ENCODE measurements at places on chromosomes 1 and 21.

- H3K27ac ChIP-seq = no peak overlapping the region
- no peaks in the 10 kb centered on the region for H3K36me3 ChIP-seq
- no peaks in the 10 kb centered on the region for H3K27me3 ChIP-seq
- no peak for DNase-seq
- H3K4me3 ChIP-seq = no peak overlapping the region
These were observed 5.8 kb upstream of the ZBTB17 start for GRCh38 chr1:15981679-15982078.

DNA sequence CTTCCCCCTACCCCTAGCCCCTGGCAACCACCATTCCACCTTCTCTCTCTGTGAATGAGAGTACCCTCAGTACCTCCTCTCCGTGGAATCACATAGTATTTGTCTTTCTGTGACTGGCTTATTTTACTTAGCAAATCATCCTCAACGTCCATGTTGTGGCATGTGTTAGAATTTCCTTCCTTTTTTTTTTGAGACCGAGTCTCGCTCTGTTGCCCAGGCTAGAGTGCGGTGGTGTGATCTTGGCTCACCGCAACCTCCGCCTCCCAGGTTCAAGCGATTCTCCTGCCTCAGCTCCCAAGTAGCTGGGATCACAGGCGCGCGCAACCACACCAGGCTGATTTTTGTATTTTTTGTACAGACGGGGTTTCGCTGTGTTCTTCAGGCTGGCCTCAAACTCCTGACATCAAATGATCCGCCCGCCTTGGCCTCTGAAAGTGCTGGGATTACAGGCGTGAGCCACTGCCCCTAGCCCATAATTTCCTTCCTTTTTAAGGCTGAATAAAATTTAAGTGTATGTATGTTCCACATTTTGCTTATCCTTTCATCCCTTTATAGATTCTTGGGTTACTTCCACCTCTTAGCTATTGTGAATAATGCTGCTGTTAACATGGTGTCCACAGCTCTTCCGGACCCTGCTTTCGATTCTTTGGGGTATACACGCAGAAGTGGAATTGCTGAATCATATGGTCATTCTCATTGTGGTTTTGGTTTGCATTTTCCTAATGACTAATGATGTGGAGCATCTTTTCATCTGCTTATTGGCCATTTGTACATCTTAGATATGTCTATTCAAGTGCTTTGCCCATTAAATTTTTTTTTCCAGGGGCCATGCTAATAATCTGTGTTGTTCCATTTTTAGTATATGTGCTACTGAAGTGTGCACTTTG, 32.3 kb downstream of the ERRFI1 start:
- H3K36me3 ChIP-seq = no peaks in the 10 kb centered on the region
- no peaks in the 10 kb centered on the region for H3K4me1 ChIP-seq

GRCh38 chr1:181135437-181135731, 46.9 kb downstream of the IER5 start:
- peaks cover 19% of the 10 kb centered on the region for H3K4me1 ChIP-seq
- no peak for DNase-seq
- H3K27ac ChIP-seq = no peak overlapping the region
- no peaks in the 10 kb centered on the region for H3K27me3 ChIP-seq
- H3K4me3 ChIP-seq = peak overlapping the region; percentile 28

DNA sequence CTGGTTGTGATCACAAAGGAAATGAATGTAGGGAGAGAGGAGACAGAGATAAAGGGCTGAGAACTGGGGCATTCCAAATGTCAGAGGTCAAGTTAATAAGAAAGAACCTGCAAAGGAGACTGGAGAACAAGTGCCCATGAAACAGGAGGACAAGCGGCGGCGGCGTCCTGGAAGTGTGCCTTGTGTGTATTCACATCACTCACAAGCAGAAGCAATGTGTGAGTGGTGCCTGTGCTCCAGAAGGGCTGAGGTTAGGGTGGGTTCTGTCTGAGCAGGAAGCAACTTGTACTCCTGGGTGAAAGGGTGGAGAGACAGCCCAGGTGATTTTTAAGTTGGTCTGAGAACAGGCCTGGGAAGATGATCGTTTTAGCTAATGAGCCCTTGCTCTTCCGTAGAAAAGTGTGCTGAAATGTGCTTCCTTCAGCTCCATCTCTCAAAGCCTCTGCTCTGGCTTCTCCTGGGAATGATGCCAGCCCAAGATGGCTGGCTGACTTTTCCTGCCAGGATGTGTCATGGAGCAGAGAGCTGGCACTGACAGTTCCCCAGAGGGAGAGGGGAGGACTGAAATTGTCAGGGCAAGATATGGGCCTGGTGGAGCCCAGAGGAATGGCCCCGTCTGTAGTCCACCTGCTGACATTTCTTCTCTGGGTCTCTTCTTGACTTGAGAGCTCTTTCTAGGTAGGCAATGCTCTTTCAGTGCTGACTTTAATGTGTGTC, 25.1 kb upstream of the PLEKHA6 start:
- no peaks in the 10 kb centered on the region for H3K27me3 ChIP-seq
- no peak overlapping the region for H3K27ac ChIP-seq
- H3K4me1 ChIP-seq = peaks cover 2% of the 10 kb centered on the region
- H3K36me3 ChIP-seq = no peaks in the 10 kb centered on the region
- no peak for DNase-seq

DNA sequence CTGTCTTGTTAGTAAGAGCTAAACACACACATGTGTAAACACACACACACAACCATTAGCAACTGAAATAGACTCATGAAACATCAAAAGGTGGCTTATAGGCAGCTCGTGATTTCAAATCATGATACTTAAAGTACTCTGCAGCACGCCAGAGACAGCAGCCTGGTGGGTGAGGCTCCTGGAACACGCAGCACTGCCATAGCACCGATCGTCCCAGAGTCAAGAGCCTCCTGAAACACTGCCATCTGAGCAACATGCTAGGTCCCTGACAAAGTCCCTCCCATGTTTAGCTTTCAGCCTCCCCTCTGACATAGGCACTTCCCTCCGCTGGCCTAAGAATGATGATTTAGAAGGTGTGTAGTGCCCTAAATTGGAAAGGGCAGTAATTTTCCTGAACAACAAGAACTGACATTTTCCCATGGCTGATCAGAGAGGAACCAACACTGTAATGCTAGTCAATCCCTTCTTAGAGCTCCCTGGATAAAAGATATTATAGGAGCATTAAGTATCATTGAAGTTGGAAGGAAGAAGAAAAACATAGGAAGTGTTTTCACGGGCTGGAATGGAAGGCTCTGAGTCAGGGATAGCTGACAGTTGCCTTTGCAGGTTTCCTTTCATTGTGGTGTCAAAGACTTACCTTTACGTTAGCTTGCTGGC, 14.1 kb upstream of the DPT start:
- no peaks in the 10 kb centered on the region for H3K4me1 ChIP-seq
- H3K27me3 ChIP-seq = peaks cover 3% of the 10 kb centered on the region
- no peaks in the 10 kb centered on the region for H3K36me3 ChIP-seq
- no peak overlapping the region for H3K4me3 ChIP-seq

DNA sequence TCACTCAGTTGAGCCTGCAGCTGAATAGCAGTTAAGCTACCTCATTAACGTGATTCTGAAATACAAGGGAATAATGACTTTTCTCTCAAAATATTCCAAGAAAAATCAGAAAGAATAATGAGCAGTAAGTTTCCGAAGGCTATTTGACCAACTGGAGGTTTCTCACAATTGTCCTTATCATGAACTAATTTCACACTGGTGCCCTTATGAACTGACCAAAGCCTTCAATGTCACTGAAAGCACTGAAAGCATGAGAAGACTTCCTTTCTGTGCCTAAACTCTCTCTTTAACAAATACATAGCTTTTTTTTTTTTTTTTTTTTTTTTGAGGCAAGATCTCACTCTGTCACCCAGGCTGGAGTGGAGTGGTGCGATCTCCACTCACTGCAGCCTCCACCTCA, 18.8 kb downstream of the EIF4G3 start:
- H3K4me1 ChIP-seq = peaks cover 9% of the 10 kb centered on the region
- H3K27ac ChIP-seq = no peak overlapping the region
- no peaks in the 10 kb centered on the region for H3K27me3 ChIP-seq
- no peak for DNase-seq

GRCh38 chr1:156140879-156141707, 12.3 kb upstream of the SEMA4A start:
- H3K4me1 ChIP-seq = peaks cover 4% of the 10 kb centered on the region
- no peak for DNase-seq
- no peak overlapping the region for H3K4me3 ChIP-seq
- no peaks in the 10 kb centered on the region for H3K36me3 ChIP-seq
- H3K27ac ChIP-seq = no peak overlapping the region

DNA sequence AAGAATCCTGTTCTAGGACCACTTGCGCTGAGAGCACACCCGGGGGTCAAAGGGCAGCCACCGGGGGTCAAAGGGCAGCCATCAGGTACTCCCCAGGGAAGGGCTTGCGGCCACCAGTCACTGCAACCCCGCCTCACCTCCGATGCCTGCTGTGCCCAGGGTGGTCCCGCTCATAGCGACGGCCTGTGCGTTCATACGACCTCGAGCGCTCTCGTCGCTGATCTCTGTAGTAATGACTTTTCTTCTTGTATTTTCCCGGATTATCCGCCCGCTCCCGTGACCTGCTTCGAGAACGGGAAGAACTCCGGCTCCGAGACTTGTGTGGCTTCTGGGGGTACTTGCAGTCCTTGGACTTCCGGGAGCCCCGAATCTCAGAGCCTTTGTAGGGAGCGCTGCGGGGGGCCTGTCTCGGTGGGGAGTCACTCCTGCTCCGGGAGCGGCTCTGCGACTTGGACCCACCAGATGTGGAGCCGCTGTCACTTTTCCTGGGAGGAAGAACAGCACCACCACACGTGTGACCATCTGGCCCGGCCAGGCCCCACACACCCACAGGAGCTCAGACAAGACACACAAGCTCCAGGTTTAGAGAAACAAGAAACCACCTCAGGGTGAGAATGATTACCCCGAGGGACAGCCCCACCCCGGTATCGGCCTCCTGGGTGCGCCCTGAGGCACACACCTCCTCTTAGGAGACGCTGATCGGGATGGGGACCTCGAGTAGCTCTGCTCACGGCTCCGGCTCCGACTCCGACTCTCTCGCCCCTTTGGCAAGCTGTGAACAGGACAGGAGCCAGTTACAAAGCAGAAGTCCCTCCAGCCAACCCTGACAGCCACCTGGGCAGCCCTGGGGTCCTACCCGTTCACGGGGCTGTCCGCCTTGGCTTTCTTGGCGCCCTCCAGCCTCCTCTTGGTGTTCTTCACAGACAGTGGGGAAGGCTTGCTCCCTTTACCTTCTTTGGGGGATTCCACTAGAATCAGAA, 11.7 kb downstream of the CCNL2 start:
- peaks cover 20% of the 10 kb centered on the region for H3K36me3 ChIP-seq
- no peak overlapping the region for H3K4me3 ChIP-seq
- no peak for DNase-seq
- no peak overlapping the region for H3K27ac ChIP-seq
- no peaks in the 10 kb centered on the region for H3K27me3 ChIP-seq

DNA sequence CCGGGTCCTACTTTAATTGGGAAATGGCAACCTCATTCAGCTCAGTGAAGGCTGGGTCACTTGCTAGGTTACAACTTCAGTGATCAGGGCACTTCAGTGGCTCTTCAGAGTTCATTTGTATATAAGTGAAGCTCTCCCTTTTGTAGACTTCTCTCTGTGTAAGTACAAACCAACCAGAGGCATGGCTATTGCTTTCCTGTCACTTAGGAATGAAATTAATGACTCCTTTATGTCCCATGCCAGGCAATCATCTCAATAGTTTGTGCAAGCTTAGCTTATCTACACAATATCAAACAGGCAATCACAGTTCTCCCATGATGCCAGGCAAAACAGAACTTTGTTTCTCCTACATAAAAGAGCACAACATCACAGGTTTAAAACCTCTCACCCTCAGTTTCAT, 22.8 kb upstream of the CTBS start:
- no peaks in the 10 kb centered on the region for H3K27me3 ChIP-seq
- H3K4me3 ChIP-seq = no peak overlapping the region
- H3K36me3 ChIP-seq = peaks cover under 1% of the 10 kb centered on the region
- no peak overlapping the region for H3K27ac ChIP-seq
- no peak for DNase-seq

GRCh38 chr1:194281376-194281775, 1095.0 kb upstream of the B3GALT2 start:
- H3K4me3 ChIP-seq = no peak overlapping the region
- H3K27ac ChIP-seq = no peak overlapping the region
- no peaks in the 10 kb centered on the region for H3K36me3 ChIP-seq
- H3K4me1 ChIP-seq = peaks cover 2% of the 10 kb centered on the region
- no peaks in the 10 kb centered on the region for H3K27me3 ChIP-seq

DNA sequence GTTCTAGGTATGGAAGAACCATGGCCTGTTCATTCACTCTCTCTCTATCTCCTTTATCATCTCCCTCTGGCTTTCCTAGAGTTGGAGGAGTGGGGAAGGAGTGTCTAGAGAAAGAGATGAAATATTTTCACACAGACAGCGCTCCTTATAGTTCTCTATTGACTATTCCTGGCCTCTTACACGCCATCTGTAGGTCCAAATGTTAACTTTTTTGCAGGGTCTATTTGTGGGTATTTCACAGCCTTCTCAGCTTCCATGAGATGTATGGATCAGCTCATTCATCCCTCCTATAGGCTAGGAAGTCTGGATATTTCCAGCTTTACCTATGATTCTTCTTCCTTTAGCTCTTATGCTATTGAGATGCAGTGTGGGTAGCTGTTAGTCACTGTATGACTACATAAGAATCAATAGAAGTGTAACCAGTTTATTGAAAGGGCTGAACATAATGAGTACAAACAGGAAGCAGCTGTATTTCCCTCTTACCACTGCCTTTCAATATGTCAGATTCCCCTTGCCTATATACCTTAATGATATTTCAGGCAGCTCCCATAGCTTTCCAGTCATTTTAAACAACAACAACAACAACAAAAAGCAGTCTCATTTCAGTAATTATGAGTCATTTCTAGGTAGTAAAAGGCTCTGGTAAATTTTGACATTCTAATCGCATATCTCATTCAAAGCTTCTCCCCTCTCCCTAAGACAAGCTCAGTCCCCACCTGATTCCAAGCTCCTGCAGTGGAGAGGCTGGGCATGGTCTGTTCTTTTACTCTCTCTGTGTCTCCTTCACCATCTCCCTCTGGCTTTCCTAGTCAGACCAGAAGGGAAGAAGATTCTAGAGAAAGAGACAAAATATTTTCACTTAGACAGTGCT, 149.5 kb downstream of the TTLL7 start:
- DNase-seq = no peak
- H3K36me3 ChIP-seq = no peaks in the 10 kb centered on the region
- H3K4me3 ChIP-seq = no peak overlapping the region
- no peaks in the 10 kb centered on the region for H3K4me1 ChIP-seq
- H3K27ac ChIP-seq = no peak overlapping the region
- no peaks in the 10 kb centered on the region for H3K27me3 ChIP-seq

DNA sequence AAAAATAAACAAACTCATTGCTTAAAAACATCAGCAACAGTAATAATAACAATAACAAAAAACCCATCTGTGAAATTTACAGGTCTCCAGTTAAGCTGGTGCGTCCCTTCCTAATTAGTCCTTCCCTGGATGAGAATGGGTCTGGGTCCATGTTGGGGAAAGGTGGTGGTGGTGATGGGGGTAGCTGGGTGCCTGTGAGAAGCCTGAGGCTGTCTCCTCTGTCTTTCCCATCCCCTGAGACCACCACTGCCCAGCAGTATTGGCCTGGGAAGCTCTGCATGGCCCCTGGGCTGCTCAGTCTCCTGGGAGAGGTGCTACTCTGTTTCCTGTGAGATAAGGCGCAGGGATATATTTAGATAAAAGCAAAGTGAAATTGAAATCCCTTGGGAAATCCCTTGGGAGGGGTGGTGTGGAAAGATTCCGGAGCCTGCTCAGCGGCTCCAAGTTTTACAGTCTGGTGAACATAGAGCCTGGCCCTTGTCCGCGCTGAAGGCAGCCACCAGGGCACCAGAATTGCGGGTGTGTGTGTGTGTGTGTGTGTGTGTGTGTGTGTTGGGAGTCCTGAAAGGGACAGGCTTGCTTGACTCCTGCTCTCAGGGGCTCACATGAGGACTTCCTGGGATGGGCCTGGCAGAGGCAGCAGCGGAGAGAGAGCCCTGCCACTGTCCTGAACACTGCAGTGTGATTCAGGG, 150.2 kb downstream of the FOXD2 start:
- no peak for DNase-seq
- H3K4me1 ChIP-seq = peaks cover 6% of the 10 kb centered on the region
- no peaks in the 10 kb centered on the region for H3K36me3 ChIP-seq
- no peak overlapping the region for H3K27ac ChIP-seq
- H3K27me3 ChIP-seq = peaks cover 15% of the 10 kb centered on the region
- no peak overlapping the region for H3K4me3 ChIP-seq
